ENCODE measurements at places on chromosomes 3 and 15.

DNA sequence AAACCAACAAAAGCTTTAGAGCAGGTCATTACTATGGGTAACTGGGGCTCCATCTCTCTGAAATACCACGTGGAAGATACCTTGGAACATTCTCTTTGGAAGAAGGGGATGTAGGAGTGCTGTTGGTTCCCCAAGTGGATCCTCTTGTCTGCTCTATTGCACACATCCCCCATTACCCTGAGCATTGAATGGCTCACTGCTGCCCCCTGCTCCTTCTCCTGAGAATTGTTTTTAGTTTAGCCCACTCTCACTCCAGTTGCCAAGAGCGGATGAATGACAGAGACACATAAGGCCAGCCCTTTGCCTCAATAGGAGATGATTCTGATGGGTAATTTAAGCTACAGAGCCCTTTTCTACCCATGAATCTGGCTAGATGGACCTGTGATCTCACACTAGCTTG lies 135.6 kb upstream of the SUCLG2 start:
- peak; percentile 45 for DNase-seq

- DNase-seq: no peak
Observed at GRCh38 chr3:61771976-61772375, 210.6 kb downstream of the PTPRG start.

DNA sequence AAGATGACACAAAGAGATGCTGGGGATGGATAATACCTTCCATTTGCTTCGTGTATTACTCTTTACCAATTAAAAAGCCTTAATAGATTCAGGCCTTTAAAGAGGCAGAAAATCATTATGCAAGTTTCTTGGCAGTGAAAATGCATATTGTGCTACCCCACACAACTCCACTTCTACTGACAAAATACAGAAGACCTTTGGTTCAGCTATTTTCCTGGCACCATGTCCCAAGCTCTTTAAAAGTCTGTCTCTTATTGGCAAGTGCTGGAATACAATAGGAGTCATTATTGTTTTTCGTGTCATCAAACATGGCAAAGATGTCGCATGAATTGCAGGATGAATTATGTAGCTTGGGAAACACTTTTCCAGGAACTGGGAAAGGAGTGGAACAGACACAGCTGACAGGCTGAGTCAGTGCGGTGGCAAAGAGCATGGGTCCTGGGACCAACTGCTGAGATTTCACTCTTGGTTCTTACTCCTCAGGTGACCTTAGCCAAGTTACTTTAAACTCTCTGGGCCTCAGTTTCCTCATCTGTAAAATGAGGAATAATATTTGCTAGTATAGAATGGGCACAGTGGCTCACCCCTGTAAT lies 5.5 kb upstream of the TSPAN3 start:
- DNase-seq: no peak

GRCh38 chr3:120052225-120052624 lies 42.0 kb downstream of the GSK3B start:
- no peak for DNase-seq

- no peak for DNase-seq
Observed at GRCh38 chr3:27193056-27193455, 176.1 kb downstream of the NEK10 start.

DNA sequence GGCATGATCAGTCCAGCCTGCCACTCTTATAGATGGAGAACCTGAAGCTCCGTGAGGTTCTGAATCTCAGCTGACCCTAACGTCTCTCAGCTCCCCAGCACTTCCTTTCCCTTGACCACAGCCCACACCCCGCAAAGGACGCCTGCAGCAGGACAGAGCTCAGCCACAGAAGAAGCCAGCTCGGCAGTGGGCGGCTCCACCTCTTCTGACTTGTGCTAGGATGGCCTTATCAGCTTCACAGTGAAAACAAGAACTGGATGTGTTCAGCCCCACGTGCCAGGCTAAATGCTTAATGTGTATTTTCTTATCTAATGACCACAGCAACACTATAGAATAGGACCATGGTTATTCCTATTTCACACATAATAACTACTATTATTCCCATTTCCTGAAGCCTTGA lies 127.6 kb downstream of the ARNT2 start:
- no peak for DNase-seq

- no peak for DNase-seq
Observed at GRCh38 chr3:188950832-188951489, 220.8 kb upstream of the TPRG1 start.

GRCh38 chr3:119304201-119304713 lies 10.1 kb downstream of the ARHGAP31 start:
- DNase-seq: no peak

DNA sequence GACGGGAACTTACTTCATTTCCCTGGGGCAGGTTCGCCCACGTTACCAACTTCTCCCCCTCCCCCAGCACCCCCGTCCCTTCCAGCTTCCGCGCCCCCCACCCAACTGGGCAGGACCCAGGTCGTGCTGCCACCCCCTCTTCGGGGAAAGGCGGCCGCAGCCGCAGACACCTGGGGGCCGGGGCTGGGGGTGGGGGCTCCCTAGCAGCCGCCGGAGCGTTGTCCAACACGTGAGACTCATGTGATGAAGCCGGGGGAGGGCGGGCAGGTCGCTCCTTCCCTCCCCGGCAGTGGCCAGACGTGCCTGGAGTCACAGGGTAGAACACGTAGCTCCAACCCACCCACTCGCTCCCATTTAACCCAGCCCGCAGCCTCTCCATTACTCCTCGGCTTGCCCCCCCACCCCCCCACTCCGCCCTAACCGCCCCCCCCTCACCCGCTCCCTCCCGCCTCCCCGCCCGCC lies 240 bp upstream of the BHLHE40 start:
- peak; percentile 98 for DNase-seq

DNA sequence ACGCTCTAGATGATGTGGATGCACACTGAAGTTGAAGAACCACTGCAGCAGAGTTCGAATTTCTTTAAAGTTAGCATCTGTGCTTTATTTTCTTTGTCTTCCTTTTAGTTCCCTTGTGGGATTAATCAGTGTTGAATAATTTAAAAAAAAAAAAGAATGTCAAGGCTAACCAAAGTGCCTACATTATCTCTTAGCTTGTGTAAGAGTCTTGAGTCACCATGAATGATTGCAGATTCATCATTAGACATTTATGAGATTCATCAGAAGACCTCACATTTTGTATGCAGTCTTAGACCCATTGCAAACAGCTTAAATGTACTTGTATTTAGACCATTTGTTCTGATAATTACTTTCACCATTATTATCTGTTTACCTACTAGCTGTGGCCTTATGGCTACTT lies 182.2 kb downstream of the FNDC3B start:
- DNase-seq: no peak

DNA sequence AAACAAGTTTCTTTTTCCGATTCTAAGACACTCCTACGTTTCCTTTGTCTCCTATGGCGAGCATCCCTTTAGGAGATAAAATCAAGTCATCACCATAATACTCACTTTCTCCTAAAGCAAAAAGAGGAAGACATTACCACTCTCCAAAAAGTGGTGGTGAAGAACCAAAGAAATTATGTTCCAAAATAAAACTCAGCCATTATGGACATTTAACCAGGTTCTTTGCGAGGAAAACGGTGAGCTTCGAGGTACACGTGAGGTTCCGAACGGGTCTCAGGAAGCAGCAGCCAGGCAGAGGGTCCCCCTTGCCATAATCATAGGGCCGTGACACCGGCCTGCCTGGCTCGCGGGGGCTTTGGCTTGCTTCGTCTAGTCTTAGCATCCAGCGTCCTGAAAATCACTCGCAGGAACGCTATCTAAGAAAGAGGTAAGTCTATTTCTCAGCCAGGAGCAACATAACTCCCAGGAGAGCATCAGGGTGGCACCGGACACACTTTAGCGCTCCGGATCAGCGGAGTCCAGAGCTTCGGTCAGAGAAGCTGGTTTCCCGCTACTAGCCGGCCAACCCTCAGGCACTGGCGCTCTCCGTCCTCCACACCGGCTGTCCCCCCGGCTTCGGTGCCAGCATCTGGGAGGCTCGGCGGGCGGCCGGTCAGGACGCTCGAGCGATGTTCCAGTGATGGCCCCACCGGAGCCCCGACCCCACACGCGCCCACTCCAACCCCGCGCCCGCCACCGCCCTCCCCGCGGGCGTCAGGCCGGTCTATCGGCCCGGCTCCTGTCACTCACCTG lies 581 bp downstream of the IP6K1 start:
- peak; percentile 47 for DNase-seq

DNA sequence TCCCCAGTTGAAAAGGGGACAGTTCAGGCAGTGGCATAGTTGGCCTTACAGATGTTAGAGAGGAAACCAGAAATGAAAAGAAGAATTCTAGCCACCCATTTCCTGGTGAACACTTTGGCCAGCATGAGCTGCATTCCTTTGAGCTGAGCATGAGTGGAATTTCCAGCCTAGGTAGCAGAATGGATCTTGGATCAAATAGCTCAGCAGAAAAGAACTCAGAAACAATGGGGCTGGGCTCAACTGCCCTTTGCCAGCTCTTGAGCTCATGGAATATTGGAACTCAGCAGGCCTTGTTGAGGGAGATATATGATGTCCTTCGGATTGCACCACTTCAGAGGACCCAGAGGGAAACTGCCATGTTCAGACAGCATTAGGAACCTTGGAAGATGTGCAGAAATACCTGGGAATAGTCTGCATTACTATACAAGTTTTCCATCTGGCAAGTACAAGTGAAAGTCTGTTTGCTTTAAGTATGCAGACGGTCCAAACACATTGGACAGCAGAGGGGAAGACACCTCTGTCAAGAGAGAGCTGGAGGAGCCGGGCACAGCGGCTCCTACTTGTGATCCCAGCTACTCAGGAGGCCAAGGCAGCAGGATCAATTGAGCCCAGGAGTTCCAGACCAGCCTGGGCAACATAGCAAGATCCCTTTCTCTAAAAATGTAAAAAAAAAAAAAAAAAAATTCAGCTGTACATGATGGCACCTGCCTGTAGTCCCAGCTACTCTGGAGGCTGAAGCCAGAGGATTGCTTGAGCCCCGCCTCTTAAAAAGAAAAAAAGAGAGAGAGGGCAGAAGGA lies 3.1 kb upstream of the CDV3 start:
- DNase-seq: no peak

DNA sequence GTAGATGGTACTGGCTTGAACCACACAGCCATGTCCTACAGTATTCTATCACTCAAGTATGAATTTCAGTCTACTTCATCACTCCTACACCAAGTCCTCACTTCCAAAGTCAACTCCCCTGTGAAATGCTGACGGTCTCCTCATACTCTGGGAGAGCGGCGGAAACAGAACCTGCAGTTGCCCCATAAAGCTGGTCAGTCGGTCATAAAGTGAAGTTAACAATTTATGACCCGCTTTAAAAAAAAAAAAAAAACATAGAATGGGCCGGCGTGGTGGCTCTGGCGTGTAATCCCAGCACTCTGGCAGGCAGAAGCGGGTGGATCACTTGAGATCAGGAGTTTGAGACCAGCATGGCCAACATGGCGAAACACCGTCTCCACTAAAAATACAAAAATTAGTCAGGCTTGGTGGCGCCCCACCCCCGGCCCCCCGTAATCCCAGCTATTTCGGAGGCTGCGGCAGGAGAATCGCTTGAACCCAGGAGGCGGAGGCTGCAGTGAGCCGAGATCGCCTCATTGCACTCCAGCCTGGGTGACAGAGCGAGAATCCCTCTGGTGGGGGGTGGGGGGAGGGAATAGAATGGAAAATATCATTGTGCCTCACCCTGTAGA lies 2.1 kb downstream of the TRANK1 start:
- no peak for DNase-seq

GRCh38 chr3:14521611-14522010 lies 18.5 kb downstream of the GRIP2 start:
- DNase-seq: no peak

DNA sequence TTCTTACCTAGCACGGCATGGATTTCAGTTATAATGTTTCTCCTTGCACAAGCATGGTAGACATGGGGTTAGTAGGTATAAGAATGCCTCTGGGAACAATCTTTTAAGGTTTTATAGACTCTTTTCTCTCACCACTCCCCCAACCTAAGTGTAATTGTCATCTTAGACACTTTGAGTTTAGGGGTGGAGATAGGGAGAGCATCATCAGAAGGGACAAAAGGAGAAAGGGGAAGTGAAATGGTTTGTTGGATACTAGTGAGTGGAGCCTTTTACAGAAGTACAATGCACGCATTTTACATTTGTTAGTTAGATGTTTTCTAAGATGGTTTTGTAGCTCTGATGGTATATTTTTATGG lies 189.2 kb downstream of the TP63 start:
- no peak for DNase-seq

DNA sequence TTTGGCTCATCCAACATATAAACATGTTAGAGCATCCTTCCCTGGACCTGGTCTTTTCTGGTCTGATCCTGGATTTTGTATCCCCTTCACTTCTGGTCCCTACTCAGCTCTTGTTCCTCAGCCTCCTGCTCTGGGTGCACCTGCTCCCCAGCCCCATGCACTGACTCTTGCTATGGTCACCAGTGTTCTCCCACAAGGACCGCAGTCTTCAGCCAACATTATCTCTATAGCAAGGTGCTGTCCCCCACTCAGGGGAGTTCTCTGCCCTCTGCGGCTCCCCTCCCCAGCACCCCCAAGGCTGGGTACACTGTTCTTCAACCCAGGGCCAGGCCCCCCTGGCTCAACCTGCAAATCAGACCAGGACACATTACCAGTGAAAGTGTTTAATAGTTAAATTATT lies 80.2 kb downstream of the SEC22A start:
- no peak for DNase-seq

GRCh38 chr3:153753035-153753434 lies 368.2 kb upstream of the ARHGEF26 start:
- DNase-seq: no peak

GRCh38 chr3:128267541-128267940 lies 114.3 kb downstream of the EEFSEC start:
- DNase-seq: no peak

- DNase-seq: peak; percentile 12
Observed at GRCh38 chr3:128970740-128971047, 23.2 kb downstream of the CFAP92 start.

DNA sequence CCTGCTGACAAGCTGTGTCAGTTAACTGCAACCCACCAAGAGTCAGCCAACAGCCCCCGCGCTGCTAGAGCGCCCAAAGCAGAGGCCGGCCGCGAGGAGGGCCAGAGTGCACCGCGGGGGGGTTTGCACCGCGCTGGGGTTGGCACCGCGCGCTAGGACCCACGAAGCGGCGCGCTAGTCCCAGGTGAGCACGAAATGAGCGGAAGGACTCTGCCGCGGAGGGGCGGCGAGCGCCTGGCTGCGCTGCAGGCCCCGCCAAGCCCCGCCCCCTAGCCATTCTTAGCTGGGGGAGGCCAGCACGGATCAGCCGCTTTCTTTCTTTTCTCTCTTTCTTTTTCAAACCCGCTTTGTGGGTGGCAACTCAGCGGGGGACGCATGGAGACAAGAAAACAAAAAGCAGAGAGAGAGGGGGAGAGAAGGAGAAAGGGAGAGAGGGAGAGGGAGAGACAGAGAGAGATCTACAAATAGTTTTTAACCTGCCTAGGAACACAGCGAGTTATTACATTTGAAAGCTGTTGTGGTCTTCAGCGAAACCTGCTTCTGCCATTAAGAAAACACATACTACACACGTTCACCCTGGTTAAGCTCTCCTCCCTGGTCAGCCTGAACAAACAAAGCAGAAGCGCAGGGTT lies 6.9 kb upstream of the FOXB1 start:
- no peak for DNase-seq

DNA sequence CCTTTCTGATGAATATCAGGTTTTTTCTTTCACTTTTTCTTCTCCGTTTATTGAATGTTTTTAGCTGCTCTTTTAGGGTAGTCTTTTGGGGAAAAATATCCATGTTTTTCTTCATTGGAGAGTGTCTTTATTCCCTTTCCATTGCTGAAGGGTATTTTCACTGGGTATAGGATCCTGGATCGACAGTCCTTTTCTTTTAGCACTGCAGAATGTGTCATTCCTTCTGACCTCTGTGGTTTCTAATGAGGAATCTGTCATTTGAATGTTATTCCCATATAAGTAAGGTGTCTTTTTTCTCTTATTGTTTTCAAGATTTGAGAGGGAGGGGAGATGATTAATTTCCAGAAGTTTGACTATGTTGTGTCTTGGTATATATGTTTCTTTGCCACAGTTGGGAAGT lies 96.8 kb downstream of the BBX start:
- DNase-seq: no peak

Data from AML-193 (cell line).